ENCODE measurements at places on chromosomes 2 and 18.

DNA sequence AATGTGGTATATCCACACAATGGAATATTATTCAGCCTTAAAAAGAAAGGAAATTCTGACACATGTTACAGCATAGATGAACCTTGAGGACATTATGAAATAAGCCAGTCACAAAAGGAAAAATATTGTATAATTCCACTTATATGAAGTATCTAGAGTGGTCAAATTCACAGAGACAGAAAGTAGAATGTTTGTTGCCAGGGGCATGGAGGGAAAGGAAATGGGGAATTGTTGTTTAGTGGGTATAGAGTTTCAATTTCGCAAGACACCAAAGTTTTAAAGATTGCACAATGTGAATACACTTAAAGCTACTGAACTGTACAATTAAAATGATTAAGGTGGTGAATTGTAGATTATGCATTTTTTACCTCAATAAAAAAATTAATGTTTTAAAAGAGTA lies 92.9 kb downstream of the TXNL1 start:
- DNase-seq, result no peak

DNA sequence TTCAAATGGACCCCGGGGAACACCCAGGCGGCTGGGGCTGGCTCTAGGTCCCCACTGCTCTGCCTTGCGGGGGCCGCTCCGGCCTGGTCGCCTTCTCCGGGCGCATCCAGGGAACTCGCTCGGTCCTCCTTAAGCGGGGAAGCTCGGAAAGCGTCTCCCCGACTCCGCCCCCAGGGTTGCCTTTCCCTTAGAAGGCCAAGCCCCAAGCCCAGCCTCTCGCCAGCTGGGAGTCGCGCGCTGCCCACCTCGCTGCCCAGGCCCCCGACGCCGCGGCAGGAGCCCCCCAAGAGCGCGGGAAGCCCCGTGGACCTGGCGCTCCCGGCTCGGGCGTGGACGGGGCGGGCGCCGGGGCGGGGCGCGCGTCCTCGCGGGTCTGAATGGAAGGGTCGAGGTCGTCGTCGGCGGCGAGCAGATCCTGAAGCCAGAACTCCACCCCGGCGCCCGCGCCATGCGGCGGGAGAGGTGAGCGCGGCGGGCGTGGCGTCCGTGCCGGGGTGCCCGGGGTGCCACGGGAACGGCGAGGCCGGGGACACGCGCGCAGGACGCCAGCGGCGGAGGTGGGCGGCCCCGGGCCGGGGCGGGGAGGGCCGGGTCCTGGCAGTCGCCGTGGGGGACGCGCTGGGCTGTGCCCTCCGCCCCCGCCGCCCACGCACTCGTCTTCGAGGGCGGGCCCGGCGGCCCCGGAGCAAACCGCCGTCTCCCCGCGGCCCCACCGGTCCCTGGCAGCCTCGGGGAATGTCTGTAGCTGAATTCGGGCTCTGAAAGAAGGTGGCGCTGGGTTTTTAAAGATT lies at the start of gene BOK:
Gene BOK, plus strand, starts transcription at position 214 of the 791 bp plus-strand sequence. CDS start 739 bp downstream, outside the sequence.
- no peak for DNase-seq

DNA sequence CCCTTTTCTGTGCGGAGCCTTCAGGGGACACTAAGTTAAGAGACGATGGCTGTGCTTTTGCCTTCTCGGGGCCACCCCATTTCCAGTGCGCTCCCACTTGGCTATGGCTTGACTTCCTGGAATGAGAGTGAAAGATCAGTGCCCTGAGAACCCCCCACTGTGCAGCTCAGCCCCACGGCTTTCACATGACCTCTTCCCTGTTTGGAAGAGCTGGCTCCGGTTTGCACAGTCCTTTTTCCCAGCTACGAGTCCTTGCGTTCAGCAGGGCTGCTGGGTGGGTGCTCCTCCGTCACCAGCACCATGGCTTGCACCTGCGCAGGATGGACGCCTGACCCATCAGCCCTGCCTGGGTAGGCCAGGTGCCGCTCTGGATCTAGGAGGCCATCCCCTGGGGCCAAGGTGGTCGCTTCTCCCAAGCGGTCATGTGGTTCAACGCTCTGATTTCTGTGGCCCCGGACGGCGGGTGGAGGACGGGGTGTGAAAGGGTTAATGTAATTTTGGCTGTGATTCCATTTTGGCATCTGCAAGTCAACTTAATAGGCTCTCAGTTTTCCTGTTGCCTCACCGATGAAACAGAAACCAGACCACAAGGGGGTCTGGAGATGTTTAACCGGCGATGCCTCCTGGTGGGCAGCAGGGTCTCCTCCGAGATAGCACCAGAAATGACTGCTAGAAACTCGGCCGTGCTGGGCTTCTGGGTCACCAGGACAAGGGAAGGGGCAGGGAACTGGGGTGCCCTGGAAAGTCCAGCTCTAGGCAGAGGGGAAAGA lies 113.1 kb upstream of the HAAO start:
- DNase-seq, result no peak

- DNase-seq, result no peak
Measured at GRCh38 chr18:11284811-11285210, 135.4 kb upstream of the PIEZO2 start.

- no peak for DNase-seq
Measured at GRCh38 chr2:89780318-89780717, 1088.8 kb downstream of the RPIA start.

Measured in stimulated activated CD8-positive, alpha-beta memory T cell treated with anti-CD3 and anti-CD28 coated beads, Interleukin-15, amount 100 ng/mL, for 1 hour (primary cell).